ENCODE measurements at places on chromosomes 4 and X.

- no peak for DNase-seq
Observed at GRCh38 chrX:45324941-45325340, 124.3 kb upstream of the DIPK2B start.

GRCh38 chr4:38004887-38005286 lies 44.7 kb downstream of the PTTG2 start:
- DNase-seq = no peak

GRCh38 chr4:1010395-1011021 lies 918 bp upstream of the FGFRL1 start:
- peak; percentile 42 for DNase-seq

GRCh38 chr4:165505958-165506837 lies 127.4 kb downstream of the CPE start:
- DNase-seq = no peak

DNA sequence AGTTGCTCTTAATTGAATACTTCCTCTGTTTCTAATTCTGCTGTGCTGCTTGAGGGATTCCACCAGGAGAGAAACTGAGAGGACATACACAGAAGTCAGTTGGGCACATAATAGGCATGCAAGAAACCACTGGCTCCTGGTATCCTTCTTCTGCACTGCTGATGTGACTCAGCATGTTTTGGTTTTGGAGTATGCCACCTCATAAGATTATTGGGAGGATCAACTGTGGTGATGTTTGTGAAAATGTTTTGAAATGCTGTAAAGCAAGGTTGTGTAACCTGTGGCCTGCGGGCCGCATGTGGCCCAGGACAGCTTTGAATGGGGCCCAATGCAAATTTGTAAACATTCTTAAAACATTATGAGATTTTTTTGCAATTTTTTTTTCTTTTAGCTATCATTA lies 119.6 kb downstream of the GATB start:
- DNase-seq = peak; percentile 26

- no peak for DNase-seq
Observed at GRCh38 chr4:78496021-78496643, 55.4 kb upstream of the ANXA3 start.

- no peak for DNase-seq
Observed at GRCh38 chrX:17414839-17415238, 39.8 kb downstream of the NHS start.

DNA sequence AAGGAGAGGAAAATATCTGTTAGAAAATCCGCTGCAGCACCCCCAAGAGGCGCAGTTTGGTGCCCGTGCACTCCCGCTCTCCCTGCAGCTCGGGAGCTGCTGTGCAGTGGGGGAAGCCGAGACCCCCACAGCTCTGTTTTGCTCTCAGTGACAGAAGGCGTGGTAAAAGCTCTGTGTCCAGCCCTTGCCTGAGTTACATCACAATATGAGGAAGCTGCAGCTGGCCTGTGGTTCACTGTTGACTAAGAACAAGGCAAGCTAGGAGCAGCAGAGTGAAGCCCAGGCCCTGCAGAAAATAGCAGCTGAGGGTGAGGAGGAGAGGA lies 88.5 kb upstream of the ADRA2C start:
- DNase-seq = no peak

- no peak for DNase-seq
Observed at GRCh38 chr4:117949621-117950020, 84.7 kb upstream of the NDST3 start.

GRCh38 chrX:51862920-51863319 lies 30.5 kb upstream of the MAGED1 start:
- peak; percentile 3 for DNase-seq

Data from GM12865 (cell line).